Hair follicle dermal papilla cell (primary cell): ENCODE measurements at places on chromosomes 16 and 17. TPM values are rescaled to one million over a fixed set of nuclear protein-coding genes. Genes with fewer than 3 reads are reported as not detected.

Gene CLCN7
- 73.5 and 81.5 TPM in 2 replicates for total RNA-seq

Gene SPN
- not detected in 2 replicates for total RNA-seq

Gene EVPLL
- not detected in 2 replicates for total RNA-seq

Gene HOXB4
- 1.3 and 2.1 TPM in 2 replicates for total RNA-seq

Gene VTN
- total RNA-seq, result not detected in 2 replicates

Gene KCNJ16
- total RNA-seq, result 0.36 TPM in 1 of 2 replicates, not detected in the other

Gene DLX4
- total RNA-seq, result not detected in 2 replicates

Gene IGF2BP1
- total RNA-seq, result 0.24 and 0.32 TPM in 2 replicates
